ENCODE measurements at places on chromosomes 7 and 10.
A peak's percentile ranks its signal among the peaks of the same experiment; 100 is the strongest.

- DNase-seq = peak; percentile 34
Observed at GRCh38 chr10:61164458-61165160, 220.6 kb upstream of the RHOBTB1 start.

DNA sequence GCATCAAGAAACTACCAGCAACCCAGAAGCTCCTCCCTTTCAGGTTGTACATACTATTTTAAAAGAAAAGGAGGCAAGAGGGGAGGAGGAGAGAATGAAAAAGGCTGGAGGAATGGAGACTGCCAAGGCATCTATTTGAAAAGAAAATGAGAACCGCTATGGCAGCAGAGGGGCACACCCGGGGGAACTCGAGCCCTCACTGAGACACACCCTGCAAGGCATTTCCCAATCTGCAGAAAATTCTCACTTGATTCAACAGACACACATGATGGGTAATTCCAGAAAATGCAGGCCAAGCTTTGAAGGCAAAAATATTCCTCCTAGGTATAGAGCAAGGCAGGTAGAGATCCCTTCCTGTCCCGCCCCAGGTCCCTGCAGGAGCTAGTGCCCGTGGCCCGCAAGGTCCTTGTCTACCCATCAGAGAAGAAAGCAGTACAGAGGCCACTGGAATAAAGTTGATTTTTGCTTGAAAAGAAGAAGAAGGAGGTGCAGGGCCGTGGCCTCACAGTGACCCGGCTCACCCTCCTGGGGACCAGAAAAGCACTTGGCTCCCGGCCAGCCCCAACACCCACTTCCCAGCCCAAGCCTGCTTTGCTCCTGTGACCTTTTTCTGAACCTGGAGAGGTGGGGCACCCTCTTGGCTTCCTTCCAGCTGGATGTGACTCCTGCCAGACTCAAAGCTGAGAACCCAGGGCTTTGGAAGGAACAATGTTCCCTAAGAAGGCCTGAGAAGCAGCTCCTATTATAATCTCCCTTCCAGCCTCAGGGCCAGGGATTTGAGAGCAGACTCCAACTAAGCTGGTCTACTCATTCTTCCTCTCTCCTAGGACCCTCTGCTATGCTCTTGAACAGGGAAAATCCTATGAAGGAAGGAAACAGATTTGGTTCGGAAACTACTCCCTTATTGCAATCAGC lies 6.2 kb upstream of the PIK3CG start:
- no peak for DNase-seq

- DNase-seq = no peak
Observed at GRCh38 chr10:86300931-86301830, 65.4 kb downstream of the GRID1 start.

GRCh38 chr10:25398680-25399079 lies 223.9 kb downstream of the GPR158 start:
- no peak for DNase-seq

DNA sequence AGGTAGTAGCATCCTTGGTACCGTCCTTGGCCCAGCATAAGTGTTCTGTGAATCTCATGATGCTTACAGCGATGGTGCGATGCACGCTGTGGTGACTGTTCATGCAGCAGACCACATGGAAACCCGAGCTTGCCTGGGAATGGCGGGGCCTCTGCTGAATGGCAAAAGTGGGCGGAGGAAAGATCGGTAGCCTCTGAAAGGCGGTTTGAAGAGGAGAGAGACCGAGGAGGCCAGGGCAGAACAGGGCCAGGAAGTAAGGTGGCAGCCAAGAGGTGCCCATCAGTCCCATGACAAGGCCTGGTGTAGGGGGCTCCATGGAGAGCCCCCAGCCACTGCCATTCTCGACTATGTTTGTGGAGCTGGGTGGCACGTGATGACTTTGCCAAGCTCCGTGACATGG lies 33.2 kb upstream of the CNPY1 start:
- DNase-seq = no peak

DNA sequence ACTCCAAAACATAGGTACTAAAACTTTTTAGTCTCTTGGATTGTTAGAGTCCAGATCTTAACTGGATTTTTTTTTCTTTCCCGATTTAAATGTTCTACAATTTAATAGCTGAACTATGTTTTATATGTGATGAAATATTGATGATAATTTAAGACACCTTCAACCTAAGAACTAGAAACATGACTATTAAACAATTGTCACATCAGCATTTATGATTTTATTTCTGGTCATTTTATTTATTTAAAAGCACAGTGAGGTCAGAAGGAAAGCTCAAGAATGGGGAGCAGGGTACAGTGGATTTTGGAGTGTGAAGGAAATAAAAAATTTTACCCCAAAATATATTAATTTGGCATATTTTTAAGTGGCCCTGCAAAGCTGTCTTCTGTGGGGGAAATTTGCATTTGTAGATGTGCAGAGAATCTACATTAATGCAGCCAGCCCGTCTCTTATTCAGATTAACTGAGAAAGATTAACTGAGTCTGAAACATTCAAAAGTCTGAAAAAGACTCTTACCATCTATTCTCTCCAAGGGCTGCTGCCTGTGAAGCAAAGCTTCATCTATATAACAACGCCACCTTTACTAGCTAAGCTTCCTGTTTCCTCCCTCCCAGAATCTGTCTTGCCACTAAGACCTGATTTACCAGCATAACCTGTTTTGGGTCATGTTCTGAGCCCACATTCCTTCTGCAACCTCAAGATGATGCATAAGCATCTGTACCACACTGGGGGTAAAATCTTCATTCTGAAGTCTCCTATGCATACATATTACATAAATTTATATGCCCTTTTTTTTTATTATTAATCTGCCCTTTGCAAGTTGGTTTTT lies 86.4 kb downstream of the TMEM106B start:
- DNase-seq = no peak

- peak; percentile 60 for DNase-seq
Observed at GRCh38 chr10:13371897-13372470, 23.9 kb upstream of the SEPHS1 start.

GRCh38 chr7:88522771-88523293 lies 216.1 kb upstream of the STEAP4 start:
- DNase-seq = no peak

- DNase-seq = no peak
Observed at GRCh38 chr10:124990671-124991625, 49.0 kb downstream of the ZRANB1 start.

DNA sequence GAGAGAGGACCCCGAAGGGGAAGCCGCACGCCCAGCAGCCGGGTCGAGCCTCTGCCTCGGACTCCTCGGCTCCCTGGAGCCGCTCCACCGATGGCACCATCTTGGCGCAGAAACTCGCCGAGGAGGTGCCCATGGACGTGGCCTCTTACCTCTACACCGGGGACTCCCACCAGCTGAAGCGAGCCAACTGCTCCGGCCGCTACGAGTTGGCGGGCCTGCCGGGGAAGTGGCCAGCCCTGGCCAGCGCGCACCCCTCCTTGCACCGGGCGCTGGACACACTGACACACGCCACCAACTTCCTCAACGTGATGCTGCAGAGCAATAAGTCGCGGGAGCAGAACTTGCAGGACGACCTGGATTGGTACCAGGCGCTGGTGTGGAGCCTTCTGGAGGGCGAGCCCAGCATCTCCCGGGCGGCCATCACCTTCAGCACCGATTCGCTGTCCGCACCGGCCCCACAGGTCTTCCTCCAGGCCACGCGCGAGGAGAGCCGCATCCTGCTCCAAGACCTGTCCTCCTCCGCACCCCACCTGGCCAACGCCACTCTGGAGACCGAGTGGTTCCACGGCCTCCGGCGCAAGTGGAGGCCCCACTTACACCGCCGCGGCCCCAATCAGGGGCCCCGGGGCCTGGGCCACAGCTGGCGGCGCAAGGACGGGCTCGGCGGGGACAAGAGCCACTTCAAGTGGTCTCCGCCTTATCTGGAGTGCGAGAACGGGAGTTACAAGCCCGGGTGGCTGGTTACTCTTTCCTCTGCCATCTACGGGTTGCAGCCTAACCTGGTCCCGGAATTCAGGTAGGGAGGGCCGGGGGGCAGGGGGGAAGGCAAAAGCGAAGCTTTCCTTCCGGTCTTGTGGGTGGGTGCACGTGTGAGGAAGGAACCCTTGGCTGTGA lies 973 bp downstream of the GPR158 start:
- DNase-seq = no peak

GRCh38 chr10:31381171-31381570 lies 62.2 kb downstream of the ZEB1 start:
- no peak for DNase-seq

- DNase-seq = no peak
Observed at GRCh38 chr7:112104120-112104519, 102.1 kb downstream of the DOCK4 start.

GRCh38 chr10:61066661-61067344 lies 122.8 kb upstream of the RHOBTB1 start:
- DNase-seq = no peak

GRCh38 chr10:122182308-122182707 lies 88.8 kb upstream of the BTBD16 start:
- DNase-seq = no peak

DNA sequence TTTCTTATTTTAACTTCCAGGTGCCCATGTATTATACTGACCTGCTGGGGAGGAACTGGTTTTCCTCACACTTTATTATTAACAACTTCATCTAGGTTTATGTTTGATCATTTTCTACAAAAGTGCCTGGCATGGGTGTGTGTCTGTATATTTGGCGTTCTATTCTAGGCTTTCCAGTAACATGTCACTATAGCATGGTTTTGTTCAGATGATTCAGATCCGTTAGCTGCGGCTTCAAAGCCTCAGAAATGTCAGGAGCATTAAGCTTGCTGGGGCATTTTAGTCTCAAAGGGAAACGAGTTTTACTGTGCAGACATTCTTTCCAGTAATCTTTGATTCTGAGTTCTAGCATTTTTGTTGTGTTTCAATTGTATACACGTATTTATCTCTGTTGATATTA lies 2.3 kb downstream of the INPP5A start:
- no peak for DNase-seq

DNA sequence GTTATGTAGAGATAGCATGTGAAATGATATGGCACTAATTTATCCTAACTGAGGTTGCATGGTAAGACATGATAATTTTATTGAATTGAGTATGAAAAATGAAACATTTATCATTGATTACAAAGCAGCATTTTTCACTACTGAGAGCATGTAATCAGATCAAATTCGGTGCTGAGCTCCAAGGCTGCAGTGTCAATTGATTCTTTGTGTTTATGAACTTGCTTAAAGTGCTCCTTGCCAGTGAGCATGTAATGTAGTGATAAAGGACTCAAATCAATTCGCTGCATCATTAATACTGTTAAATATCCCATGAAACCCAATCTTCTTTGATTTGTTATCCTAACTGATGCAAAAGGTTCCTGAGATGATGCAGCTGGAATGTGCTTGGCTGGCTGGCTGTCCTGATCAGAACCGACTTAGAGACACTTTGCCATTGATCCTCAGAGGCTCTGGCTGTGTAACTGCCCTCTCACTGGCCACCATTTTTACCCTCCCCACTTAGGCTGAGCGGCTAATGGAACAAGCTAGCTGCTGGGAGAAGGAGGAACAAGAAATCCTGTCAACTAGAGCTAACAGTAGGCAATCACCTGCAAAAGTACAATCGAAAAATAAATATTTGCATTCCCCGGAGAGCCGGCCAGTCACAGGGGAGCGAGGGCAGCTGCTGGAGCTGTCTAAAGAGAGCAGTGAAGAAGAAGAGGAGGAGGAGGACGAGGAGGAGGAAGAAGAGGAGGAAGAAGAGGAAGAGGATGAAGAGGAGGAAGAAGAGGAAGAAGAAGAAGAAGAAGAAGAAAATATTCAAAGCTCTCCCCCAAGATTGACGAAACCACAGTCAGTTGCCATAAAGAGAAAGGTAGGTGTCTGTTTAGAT lies 89.8 kb upstream of the SAMD8 start:
- DNase-seq = no peak

DNA sequence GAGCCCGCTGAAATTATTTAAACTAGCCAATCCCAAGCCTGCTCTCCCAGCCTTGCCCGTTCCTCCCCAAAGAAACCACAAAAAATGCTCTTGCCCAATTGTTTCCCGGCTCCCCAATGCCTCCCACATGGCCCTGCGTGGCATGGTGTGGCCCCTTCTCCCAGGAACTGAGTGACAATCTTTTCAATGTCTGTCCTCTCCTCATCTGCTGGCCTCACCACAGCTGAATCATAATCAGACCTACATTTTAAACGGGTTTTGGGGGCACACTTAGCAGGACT lies 201.5 kb downstream of the PRPF18 start:
- DNase-seq = no peak

- no peak for DNase-seq
Observed at GRCh38 chr7:132516042-132516840, 60.0 kb downstream of the PLXNA4 start.

- DNase-seq = no peak
Observed at GRCh38 chr7:159075563-159076238, 69.0 kb downstream of the VIPR2 start.

- no peak for DNase-seq
Observed at GRCh38 chr7:40507166-40507565, 372.4 kb downstream of the SUGCT start.

DNA sequence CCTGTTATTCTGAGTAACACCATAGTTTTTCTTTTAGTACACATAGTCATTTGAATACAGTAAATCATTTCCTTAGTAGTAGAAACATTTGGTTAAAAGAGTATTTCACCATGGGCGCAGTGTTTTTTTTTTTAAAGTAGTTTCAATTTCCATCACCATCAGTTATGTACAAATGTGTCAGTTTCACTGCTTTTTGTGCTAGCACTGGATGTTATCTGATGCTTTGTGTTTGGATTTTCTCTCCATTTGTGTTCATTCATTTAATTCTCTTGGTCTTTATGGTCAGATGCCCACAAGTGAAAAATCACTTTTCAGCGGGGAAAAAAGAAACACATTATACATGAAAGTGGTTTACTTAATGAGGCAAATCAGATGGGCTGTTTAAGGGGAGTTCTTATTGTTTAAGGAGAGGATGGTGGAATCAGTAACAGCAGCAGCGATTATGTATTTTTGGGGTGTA lies 16.0 kb upstream of the HK1 start:
- no peak for DNase-seq

DNA sequence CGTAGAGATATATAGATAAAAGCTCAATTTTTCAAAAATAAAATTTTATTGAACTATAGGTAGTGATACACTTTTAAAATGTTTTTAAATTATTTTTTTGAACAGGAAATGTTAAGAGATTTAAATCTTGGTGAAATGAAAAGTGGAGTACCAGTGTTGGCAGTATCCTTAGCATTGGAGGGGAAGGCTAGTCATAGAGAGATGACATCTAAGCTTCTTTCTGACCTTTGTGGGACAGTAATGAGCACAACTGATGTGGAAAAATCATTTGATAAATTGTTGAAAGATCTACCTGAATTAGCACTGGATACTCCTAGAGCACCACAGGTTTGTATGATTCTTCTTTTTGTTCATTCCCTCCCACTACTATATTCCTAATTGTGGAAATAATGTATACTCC lies 15.8 kb downstream of the PDCD4 start:
- DNase-seq = no peak

- no peak for DNase-seq
Observed at GRCh38 chr7:37713613-37714012, 30.0 kb downstream of the GPR141 start.

- DNase-seq = no peak
Observed at GRCh38 chr7:66504131-66504530, 124.5 kb upstream of the KCTD7 start.
